Right ventricle myocardium superior (tissue), 1 donor: ENCODE measurements at places on chromosomes 3 and 15. TPM values are rescaled to one million over a fixed set of nuclear protein-coding genes. Genes with fewer than 3 reads are reported as not detected.

DNA sequence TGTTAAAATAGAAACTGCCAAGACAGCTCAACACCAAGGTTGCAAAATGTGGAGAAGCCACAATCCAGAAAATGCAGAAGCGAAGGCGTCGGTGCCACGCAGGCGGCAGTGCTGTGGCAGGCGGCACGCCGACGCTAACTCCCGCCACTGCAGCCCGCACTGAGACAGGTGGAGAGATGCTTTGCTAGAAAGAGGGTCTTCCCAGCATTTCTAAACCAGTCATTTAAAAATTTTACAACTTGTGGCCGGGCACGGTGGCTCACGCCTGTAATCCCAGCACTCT lies 23.2 kb downstream of the CYFIP1 start:
- DNase-seq: no peak

- no peak for DNase-seq
Observed at GRCh38 chr3:115595611-115596275, 27.6 kb upstream of the GAP43 start.

- DNase-seq: no peak
Observed at GRCh38 chr3:139289860-139290524, 53.8 kb upstream of the MRPS22 start.

Gene SMAD6
- total RNA-seq: 14.1 TPM

DNA sequence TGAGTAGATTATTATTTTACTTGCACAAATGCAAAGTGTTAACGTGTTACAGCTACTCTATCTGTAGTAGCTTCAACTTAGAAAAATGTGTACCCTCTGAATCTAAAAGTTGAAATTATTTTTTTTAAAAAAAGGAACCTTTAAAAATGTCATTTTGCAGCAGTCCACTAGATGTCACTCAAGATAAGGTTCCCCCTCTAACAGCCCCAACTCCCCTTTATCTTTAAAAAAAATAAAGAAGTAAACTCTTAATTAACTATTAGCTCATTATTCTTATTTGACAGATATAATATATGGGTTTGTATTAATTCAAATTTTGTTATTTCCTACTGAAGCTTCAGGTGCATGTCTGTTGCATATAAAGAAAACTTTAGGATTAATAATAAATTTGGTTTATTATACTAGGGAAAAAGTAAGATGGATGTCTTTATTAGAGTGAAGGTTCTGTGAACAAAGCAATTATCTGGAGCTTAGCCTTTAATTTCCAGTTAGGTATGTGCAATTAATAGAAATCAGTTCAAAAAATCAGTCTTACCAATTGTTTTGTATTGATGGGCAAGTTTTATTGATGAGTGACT lies 288.5 kb downstream of the VGLL3 start:
- no peak for DNase-seq
